ENCODE measurements at places on chromosomes 16 and 17.
A peak's percentile ranks its signal among the peaks of the same experiment; 100 is the strongest.

DNA sequence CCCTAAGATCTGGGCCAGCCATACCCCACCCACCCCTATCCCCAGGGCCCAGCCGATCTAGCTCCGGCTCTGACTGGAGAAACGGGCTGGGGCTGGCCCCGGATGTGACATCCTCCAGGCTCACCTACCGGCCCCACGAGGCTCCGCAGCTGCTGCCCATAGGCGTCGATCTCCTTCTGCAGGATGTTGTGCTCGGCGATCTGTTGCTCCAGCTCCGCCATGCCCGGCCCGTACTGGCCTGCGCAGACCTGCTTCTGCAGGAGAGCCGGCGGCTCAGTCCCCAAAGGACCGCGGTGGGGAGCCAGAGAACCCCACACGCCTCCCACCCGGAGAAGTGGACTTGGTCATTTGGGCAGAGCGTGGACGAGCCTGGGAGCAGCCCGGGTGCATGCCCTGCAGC is 4.8 kb downstream of the EVPL start:
- DNase-seq, result no peak

DNA sequence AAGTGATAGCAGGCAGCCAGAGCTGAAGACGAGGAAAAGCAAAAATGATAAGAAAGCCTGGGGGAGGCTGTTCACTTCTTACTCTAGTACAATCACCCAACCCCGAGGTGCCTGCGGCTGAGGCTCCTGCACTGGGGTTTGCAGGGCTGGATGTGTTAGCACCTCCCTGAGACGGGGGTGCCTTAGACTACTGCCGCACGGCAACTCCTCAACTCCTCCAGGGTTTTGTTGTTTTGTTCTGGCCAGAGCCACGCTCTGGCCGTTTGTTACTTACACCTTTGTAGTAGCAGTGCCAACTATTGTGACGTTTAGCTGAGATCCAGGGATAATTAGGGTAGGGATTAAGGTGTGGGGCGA is 51.5 kb downstream of the LDHD start:
- peak; percentile 42 for DNase-seq

- no peak for DNase-seq
These were observed 72.3 kb upstream of the LHX1 start for GRCh38 chr17:36864827-36865430.

GRCh38 chr17:15249487-15249886 is 15.6 kb downstream of the PMP22 start:
- no peak for DNase-seq

DNA sequence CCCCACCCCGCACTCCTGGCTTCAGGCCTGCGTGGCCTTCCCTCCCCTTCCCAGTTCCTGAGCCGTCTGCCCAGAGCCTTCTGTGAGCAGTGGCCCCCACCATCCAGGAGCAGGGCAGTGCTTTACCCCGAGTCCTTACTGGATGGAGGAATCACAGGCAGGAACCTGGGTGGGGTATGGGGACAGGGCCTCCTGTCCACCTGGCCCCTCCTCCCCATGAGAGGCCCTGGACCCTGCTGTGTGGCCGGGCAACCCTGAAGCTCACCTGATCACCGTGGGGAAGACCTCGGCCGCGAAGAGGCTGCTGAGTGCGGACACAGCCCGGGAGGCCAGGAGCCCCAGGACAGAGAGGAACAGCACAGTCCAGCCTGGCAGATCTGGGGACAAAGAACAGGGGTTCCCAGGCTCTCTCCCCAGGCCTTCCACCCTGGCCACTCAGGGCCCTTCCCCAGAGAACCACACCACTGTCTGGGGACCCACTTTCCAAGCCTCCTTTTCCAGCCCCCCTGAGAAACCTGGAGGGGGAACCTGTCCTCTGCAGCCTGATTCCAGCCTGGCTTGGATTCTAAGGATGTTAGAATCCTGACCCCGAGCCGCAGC is 3.2 kb downstream of the SLC22A31 start:
- DNase-seq, result no peak

- DNase-seq, result no peak
These were observed at the start of gene TAT for GRCh38 chr16:71576971-71577370. TAT (minus strand) TSS chr16:71577092; CDS start chr16:71576415, 677 bp downstream.

- DNase-seq, result no peak
These were observed 32.6 kb downstream of the SCPEP1 start for GRCh38 chr17:57010487-57010886.

DNA sequence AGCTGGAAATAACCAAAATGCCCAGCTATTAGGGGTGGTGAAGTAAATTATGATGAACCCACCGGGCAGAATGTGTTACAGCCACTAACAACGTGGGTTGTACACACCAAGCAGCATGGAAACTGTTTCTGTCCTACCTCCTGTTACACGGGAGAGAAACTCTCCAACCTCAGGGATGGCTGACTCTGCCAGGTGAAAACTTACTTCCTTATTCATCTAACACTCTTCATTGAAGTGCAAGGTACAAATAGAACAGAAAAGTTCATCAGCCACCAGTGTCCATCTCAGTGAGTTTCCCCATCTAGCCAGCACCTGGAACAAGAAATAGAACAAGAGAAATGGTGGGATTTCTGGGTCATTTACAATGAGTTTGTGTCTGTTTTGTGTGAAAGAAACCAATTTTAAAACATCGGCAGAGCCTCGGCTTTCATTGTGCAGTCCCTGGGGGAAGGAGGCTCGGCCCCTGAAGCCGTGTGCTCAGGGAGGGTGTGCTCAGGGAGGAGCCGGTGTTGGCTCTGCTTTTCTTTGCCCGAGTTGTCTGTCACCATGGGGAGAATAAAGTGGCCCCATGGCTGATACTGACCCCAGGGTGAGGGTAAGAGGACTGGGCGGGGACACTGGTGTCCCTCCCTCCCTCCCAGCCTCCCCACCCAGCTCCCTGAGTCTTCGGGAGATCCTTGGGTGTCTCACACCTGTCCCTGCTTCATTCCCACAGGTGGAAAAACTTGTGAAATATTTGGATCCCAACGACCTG is 39.8 kb downstream of the RAB11FIP4 start:
- DNase-seq, result no peak

GRCh38 chr16:273547-274421 is 2.0 kb downstream of the RGS11 start:
- no peak for DNase-seq

DNA sequence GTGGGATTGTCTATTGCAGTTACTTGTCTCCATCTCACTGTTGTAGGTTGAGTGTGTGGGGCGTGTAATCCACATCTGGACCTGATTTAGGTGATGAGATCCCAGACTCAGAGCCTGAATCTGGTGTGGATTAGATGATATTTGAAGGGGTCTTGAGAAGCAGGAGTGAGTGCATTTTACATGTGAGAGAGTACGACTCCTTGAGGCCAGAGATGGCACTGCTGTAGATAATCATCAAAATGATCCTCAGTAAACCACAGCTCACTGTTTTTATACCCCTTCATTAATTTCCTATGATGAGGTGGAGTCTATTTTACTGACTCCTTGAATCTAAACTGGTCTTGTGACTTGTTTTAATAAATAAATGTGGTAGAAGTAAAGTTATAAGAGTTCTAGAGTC is 732.5 kb downstream of the KCNJ2 start:
- no peak for DNase-seq

- DNase-seq, result no peak
These were observed 1.4 kb downstream of the FBXO31 start for GRCh38 chr16:87382023-87382785.

GRCh38 chr17:70091005-70091568 is 16.1 kb downstream of the KCNJ16 start:
- DNase-seq, result no peak

DNA sequence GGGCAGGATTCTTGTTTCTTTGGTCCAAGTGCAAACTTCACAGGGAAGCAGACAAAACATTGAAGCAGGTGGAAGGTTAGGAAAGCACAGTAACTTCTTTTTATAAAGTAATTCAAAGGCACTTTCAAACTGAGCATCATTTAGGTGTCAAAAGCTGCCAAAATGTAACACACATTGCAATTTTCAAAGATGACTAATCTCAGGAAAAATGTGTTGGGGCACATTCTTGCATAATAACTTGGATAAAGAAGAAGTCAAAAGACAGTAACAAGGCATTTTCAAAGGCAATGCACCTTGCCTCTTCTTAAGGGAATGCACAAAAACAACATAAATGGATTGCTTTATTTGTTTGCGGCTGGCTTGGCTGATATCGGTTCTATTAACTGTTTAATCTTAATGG is 3.6 kb downstream of the KCNJ2 start:
- no peak for DNase-seq

GRCh38 chr16:75000481-75001081 is 1.8 kb downstream of the ZNRF1 start:
- DNase-seq, result no peak

DNA sequence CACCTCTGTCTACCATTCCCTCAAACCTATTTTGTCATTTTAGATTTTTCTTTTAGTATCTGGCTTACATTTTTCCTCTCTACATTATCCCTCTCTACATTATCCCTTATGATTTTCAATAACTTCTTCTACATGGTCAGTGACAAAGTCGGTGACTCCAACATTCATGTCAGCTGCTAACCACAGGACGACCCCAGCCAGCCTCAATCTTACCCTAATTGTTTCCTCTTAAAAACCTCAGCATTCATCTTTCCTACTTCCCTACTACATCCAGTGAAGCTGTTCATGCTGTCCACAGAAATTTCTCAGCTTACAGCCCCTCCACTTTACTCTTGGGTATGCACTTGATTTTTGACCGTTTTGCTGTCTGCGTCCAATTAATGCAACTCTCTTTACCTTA is 8.3 kb downstream of the MYH10 start:
- no peak for DNase-seq

GRCh38 chr16:21275529-21275928 is 2.6 kb downstream of the CRYM start:
- DNase-seq, result no peak

DNA sequence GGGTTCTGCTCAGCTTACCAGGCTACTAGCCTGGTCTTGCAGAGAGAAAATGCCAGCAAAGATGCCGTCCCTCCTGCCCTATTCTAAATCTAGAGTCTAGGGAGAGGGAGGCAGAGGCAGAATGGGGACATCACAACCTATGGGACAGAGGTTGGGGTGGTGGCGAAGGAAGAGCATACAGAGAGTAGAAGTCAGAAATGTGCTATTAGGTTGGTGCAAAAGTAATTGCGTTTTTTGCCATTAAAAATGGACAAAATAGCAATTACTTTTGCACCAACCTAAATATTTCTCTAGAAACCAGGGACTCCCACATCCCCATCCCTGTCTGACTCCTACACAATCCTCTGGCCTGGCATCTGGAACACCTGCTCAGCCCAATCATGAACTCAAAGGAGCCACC is 127.7 kb downstream of the GAS7 start:
- no peak for DNase-seq

DNA sequence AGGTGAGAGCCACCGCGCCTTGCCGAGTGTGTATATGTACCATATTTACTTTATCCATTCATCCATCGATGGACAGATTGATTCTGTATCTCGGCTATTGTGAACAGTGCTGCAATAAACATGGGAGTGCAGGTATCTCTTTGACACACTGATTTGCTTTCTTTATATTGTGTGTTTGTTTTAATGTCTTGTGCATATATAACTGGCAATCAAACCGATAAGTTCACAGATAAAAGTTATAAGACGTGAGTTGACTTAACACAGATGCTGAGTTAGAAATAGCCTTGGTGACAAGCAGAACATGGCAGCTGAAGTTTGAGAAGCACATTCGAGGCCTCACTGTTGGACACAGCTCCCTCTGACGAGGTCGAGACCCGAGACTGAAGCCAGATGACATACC is 23.2 kb downstream of the TMEM186 start:
- no peak for DNase-seq
